Activated B cell treated with CpG ODN at 0.5 μM for 24 hours (primary cell): ENCODE measurements at places on chromosomes 6 and 20. TPM values are rescaled to one million over a fixed set of nuclear protein-coding genes. Genes with fewer than 3 reads are reported as not detected.

Gene DAAM2
- not detected in 2 replicates for total RNA-seq

Gene ZNF165
- total RNA-seq, result 6.0 and 6.3 TPM in 2 replicates

Gene RTN4IP1
- total RNA-seq, result 9.9 and 11.2 TPM in 2 replicates

Gene NRM
- 17.4 and 17.8 TPM in 2 replicates for total RNA-seq

Gene MEI4
- total RNA-seq, result not detected in 2 replicates

Gene MACROD2
- 54.8 and 55.1 TPM in 2 replicates for total RNA-seq

Gene FRK
- 0.31 and 0.37 TPM in 2 replicates for total RNA-seq

Gene UBD
- not detected in 2 replicates for total RNA-seq

Gene SLC2A4RG
- total RNA-seq, result 20.9 and 28.1 TPM in 2 replicates

Gene ANGPT4
- total RNA-seq, result not detected in 2 replicates

Gene CYP21A2
- 0.10 TPM in 1 of 2 replicates, not detected in the other for total RNA-seq

Gene SLC35D3
- total RNA-seq, result not detected in 2 replicates

Gene LY6G6D
- not detected in 2 replicates for total RNA-seq

Gene TAB2
- total RNA-seq, result 62.8 and 69.0 TPM in 2 replicates

Gene MUC22
- total RNA-seq, result not detected in 2 replicates

Gene RPS6KA2
- 13.9 and 14.4 TPM in 2 replicates for total RNA-seq
